ENCODE measurements at places on chromosomes 1 and 21.

GRCh38 chr21:42601656-42602055 is 51.8 kb upstream of the PDE9A start:
- no peak for DNase-seq

- no peak for DNase-seq
Observed at GRCh38 chr1:9100471-9101043, 28.3 kb downstream of the GPR157 start.

- DNase-seq, result no peak
Observed at GRCh38 chr1:56464294-56464693, 115.1 kb downstream of the PLPP3 start.

DNA sequence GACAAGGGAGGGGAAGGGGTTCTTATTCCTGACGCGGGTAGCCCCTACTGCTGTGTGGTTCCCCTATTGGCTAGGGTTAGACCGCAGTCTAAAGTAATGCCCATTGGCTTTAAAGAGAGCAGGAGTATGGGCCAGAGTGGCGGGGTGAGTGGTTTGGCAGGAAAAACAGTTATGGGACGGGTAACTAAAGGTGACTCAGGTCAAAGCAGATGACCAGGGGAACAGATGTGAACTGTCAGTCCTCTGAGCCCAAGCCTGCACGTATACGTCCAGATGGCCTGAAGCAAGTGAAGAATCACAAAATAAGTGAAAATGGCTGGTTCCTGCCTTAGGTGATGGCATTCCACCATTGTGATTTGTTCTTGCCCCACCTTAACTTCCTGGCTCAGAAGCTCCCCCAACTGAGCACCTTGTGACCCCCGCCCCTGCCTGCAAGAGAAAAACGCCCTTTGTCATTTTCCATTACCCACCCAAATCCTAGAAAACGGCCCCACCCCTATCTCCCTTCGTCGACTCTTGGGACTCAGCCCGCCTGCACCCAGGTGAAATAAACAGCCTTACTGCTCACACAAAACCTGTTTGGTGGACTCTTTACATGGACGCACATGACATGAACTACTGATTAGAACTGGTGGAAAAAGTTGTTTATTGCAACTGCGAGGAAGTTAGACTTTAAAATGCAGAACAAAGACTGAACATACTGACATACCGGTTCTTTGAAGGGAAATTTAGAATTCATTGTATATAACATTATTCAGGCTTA is 758 bp upstream of the ATAD3B start:
- DNase-seq, result no peak

DNA sequence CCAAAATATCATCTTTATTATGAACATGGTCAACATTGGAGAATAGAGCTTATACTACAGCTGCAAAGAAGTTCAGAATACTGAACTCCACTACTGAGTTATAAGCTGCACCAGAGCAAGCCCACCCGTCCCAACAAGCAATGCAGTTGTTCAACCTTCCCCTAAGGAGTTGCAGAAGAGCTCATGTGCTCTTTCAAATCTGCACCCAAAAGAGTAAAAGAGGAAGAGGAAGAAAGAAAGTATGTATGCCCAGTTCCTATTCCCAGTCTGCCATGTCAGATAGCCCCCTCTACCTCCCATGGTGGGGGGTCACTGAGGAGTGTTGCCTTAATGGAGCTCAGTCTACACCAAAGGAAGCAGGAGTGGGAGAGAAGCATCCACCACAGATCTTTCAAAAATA is 6.9 kb downstream of the C1orf162 start:
- DNase-seq, result no peak

- no peak for DNase-seq
Observed at GRCh38 chr1:15757575-15758342, 836 bp upstream of the FBLIM1 start.

GRCh38 chr1:54096877-54097240 is 43.5 kb downstream of the TCEANC2 start:
- DNase-seq, result no peak
